Stimulated activated CD8-positive, alpha-beta memory T cell treated with anti-CD3 and anti-CD28 coated beads, Interleukin-7, amount 100 ng/mL, for 1 hour (primary cell): ENCODE measurements at places on chromosomes 2 and 18.

GRCh38 chr18:60295674-60296073, 76.9 kb downstream of the MC4R start:
- no peak for DNase-seq

GRCh38 chr2:83842421-83842820, 616.7 kb downstream of the SUCLG1 start:
- DNase-seq: no peak

- no peak for DNase-seq
These were observed 160.5 kb upstream of the RND3 start for GRCh38 chr2:150647943-150648342.

GRCh38 chr2:130963196-130963848, 126.6 kb downstream of the ARHGEF4 start:
- no peak for DNase-seq

DNA sequence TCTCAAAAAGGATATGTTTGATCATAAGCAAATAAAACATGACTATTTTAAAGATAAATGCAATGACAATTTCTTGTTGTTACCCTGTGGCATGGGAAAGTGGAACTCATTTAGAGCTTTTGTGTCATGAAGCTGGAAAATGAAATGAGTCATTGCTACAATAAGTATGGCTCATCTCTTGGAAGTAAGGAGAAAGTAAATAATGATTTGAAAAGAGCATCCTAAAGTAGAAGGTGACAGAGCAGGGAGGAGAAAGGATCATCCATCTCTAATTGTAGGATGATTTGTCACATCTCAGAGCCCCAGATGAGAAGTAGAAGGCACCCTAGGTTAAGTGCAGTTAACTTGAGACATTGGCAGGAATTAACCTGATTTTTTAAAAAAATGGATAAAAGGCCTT, 200.5 kb downstream of the CPS1 start:
- DNase-seq: no peak

DNA sequence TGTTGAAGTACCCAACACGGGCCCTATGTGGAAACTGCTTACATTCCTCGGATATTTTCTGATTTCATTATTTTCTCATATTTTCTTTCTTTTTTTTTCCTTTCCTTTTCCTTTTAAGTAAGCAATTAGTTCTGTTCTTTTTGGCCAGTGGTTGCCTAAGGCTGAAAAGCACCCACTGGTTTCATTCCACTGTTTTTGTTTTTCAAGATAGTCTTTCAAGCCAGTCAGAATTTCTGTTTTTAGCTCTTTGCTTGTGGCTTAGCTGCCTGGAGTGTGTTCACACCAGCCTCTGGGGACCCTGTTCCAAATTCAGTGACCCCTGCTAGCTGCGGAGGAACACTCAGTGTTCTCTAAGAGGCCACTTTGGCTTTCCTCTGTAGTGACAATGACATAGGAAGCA, 73.6 kb downstream of the NRP2 start:
- DNase-seq: no peak

DNA sequence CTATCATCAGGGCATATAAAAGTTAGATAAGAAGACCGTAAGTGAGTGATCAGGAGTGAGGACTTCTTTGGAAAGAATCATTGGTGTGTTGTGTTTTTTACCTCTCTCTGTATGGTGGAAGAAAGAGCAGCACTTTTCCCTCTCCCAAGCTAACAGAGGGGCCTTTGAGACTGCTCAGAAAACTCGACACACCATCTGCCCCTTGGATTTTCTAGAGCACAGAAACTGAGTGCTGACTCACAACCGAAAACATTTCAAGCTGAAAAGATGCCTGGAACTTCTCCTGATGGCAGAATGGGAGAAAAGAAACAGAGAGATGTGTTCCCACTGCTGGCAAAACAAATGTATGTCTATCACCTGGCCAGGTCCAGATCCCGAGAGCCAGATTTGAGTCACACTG, 156.6 kb downstream of the DNAH7 start:
- DNase-seq: no peak

GRCh38 chr2:53964987-53965687, 5.7 kb downstream of the PSME4 start:
- no peak for DNase-seq

GRCh38 chr2:148907085-148907785, 32.2 kb downstream of the KIF5C start:
- no peak for DNase-seq

DNA sequence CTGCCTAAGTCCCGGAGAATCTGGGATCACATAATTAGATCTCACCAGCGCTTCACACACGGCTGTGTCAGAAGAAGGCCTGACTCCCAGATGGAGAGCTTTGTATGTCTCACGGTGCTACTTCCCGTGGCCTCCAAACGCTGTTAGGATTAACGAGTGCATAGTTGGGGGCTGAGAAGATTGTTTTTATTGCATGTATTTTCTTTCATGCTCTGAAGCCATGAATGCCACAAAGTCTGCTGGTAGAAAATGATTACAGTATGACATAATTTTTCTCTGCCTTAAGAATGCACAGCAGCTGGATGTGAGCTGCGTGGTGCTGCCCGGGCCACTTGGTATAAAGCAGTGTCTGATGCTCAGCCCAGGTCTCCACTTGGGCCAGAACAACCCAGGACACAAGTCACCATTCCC, 166.5 kb downstream of the SEPTIN10 start:
- DNase-seq: no peak

DNA sequence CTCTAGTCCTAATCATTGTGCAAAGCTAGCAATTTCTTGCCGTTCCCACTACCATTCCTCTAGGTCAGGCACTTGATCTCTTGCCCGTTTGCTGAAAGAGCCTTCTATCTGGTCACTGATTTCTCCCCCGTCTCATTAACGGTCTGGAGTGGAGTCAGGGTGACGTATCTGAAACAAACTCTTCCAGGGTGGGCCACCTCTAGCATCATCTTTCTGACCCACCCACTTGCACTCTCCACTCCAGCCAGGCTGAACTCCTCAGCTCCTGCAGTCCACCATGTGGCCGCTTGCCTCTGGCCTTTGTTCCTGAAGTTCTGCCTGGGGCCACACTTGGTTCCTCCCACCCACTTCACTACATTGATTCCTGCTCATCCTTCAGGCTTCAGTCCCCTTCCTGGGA, 13.3 kb downstream of the BCL2 start:
- no peak for DNase-seq

GRCh38 chr18:58300867-58301266, 256.8 kb downstream of the NEDD4L start:
- DNase-seq: no peak

GRCh38 chr18:54983041-54983686, 23.9 kb upstream of the CCDC68 start:
- no peak for DNase-seq

GRCh38 chr2:104872866-104873688, 19.2 kb downstream of the POU3F3 start:
- no peak for DNase-seq

DNA sequence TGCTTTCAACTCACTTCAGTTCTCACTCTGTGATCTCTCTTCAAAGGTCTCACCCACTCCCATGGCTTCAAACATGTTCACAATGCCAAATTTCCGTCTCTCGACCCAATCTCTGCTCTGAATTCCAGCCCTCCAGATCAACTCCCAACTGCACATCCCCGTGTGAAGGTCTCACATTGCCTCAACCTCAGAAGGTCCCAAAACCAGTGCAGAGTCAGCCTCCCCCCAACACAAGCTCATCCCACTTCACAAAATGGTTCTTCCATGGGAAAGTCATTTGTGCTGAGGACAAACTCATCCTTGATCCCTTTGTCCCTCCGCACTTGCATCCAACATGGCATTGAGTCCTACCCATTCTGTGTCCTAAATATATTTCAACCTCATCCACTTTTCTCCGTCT, 31.0 kb upstream of the GNAL start:
- DNase-seq: no peak

GRCh38 chr2:156196031-156196430, 136.5 kb downstream of the NR4A2 start:
- DNase-seq: no peak

GRCh38 chr2:1910592-1911246, 166.4 kb upstream of the PXDN start:
- DNase-seq: no peak

DNA sequence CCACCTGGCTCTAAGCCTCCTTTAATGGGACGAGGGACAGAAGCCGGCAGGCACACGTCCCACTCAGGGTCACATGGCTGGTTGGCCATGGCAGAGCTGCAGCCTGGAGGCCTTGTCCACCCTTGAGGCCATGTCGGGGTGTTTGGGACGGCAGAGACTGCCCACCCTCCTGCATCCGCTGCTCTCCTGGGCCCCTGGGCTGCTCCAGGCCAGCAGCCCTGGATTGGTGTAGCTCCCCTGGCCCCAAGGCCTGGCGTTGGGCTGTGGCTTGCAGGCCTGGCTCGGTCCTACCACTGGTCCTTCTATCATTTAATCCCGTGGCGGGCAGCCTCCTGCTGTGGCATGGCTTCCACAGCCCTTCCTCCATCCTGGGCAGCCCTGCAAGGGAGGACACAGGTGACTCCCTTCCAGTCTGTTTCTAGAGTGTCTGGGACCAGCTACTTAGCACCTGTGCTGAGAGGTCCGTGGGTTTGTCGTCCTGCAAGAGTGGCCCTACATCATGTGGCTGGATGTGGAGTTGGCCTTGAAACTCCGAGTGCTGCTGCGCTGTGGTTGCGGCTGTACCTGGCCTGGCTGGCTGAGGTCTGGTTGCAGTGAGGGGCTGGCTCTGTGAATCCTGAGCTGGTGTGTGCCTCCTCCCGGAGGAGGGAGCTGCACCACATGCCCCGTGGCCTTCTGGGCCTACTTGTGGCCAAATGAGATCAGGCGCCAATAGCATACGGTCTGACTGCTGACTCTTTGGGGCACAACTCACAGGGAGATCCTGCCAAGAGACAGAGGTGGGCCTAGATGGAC, 67.3 kb downstream of the SH3RF3 start:
- DNase-seq: no peak

DNA sequence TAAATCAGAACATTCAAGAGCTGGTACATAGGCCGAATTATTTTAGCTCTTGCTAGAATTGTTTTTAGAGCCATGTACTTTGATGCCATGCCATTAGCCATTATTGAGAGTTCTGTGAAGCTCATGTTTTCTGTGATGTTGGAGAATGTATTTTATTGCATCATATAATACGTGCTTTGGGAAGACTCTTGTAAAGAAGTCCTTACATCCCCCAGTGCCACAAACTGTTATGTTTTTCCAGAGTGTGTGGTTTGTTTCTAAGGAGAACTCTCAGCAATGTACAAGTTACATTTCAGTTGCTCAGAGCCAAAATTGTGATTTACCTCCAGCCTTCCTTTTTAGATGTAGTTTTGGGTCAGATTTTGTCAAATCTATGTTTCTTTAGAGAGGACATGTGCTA, 148.6 kb downstream of the HAUS1 start:
- DNase-seq: no peak

GRCh38 chr2:146295080-146295670, 1549.7 kb upstream of the ACVR2A start:
- no peak for DNase-seq

- DNase-seq: no peak
These were observed 529.7 kb downstream of the FBXO15 start for GRCh38 chr18:73617981-73618380.

DNA sequence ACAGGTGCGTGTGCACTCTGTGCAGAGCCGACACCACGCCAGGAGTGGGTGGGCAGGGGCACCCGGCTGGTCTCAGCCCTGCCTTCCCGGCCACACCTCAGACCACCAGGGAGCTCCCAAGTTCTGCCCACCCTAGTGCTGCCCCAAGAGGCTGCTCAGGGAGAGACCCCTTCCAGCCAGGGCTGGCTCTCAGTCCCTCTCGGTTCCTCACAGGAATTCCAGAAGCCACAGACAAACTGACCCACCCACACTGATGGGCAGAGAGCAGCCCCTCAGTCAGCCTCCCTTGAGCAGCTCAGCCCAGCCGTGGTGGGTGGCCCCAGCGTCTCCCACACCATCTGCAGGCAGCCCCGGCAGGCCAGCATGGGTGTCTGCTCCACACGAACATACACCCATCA, 33.8 kb downstream of the GPC1 start:
- DNase-seq: no peak

GRCh38 chr2:102044967-102045489, 53.3 kb downstream of the IL1R2 start:
- DNase-seq: no peak

- no peak for DNase-seq
These were observed at the start of gene CACNB4 for GRCh38 chr2:152098496-152099366. TSS of gene CACNB4 (minus strand) at chr2:152099044.

DNA sequence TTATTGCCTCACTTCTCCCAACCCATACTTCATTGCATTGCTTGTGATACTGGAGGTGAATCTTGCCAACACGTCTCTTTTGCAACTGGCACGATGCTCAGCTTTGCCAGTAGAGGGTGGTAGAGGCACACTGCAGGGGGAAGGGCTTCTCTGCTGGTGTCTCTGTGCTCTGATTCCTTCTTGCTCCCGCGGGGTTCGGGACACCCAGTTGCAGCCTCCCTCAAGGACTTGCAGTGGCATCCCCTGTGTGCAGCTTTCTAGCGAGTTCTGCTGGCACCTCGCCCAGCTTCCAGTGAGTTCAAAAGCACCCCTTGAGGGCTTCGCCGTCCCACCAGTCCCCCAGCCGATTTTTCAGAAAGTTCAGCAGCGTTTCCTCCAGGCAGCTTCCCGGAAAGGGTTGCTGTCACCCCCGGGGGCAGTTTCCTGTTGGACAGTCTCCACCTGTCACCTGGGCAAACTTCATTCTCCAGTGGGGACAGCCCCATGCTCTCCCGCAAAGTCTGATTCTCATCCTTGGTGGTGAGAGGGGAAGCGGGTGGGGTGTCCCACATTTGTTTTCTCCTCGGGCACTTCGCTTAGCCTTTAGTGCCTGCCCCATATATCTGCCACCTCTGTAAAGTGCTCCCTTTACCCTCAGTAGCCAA, 35.4 kb upstream of the EN1 start:
- DNase-seq: peak; percentile 17
